ENCODE measurements at places on chromosomes 3 and 15.

GRCh38 chr15:63041402-63041973 is 1.1 kb upstream of the TPM1 start:
- DNase-seq: no peak

DNA sequence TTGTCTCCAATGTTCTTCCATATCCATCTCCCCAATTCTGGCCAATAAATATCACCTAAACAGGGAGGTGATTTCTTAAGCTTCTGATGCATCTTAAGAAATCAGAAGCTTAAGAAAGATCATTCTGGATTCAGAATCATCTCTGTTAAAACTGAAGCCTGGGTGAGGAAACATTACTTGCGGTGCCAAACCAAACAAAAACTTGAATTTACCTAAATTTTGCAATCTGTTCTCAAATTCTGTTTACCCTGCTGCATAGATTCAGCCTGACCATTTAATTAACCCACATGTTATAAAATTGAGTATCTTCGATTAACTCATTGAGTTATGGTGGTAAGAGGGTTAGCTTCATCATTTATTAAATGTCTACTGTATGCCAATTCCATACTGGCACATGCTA is 204.4 kb upstream of the ZNF385D start:
- no peak for DNase-seq

GRCh38 chr15:80957976-80958375 is 31.6 kb downstream of the MESD start:
- no peak for DNase-seq

DNA sequence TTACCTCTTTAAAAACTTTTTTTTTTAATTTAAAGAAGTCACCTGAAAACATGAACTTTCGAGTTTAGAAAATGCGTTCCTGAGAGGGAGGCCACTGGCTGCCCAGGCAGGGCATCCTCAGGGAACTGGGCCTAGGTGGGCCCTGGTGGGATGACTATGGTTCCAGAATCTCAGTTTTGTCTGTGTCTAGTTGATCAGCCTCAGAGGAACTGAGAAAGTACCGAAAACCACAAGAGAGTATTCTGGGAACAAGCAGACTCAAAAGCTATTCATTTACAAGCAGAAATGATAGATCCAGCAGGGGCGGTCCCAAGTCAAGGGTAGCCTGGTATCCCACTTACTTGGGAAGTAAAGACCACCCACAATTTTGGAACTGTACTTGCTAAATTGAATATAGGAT is 10.5 kb downstream of the WWTR1 start:
- DNase-seq: no peak

GRCh38 chr3:61847784-61848462 is 286.6 kb downstream of the PTPRG start:
- no peak for DNase-seq

DNA sequence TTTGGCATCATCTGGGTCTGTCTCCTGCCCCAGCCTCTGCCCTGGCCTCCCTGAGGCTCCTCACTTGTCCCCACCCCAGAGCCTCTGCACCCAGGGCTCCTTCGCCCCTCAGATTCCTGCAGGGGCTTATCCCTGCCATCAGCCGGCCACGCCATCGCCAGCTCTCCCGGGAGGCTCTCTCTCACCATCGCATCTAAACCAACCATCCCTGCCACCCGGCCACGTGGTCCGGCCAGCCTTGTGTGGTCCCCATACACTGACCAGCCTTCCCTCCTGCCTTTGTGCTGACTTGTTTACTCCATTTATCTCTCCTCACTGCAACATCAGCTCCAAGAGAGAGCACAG is 134.3 kb upstream of the IQSEC1 start:
- DNase-seq: no peak

DNA sequence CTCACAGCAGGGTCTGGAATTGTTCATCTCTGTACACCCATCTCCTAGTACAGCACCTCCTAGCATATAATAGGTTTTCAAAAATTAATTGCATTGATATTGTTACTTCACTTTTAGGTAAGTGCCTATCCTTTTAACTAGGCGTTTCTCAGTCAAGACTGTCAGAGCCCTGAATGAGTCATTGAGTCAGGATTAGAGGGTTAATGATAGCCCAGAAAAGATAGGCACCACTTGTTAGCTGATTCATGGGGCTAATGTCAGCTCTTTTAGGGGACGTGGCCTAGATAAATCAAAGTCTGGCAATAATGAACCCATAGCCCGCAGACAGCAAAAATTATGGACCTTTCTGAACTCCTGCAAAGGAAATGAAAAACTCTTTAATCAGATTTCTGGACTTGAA is 42.9 kb downstream of the TIMP4 start:
- DNase-seq: no peak

- DNase-seq: no peak
These were observed 7.5 kb upstream of the A4GNT start for GRCh38 chr3:138139691-138140090.

GRCh38 chr3:115808244-115808643 is 184.9 kb downstream of the GAP43 start:
- no peak for DNase-seq

DNA sequence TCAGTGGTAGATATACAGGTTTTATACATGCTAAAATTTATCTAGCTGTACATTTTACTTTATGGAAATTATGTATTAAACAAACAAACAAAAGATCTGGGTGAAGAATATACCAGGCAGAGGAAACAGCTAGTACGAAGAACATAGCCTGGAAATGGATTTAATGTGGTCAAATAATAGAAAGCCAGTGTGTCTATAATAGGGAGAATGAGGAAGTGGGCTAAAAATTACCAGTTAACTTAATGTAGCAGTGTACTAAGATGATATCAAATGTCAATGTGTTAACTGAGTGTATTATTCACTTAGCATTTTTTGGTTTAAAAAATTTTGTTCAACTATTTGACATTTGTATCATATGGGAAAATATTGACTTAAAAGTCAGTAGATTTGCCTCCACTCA is 22.8 kb upstream of the SLC15A2 start:
- no peak for DNase-seq

- no peak for DNase-seq
These were observed 61.9 kb downstream of the TNIK start for GRCh38 chr3:171398343-171398742.

- no peak for DNase-seq
These were observed 262.8 kb downstream of the LRTM1 start for GRCh38 chr3:54665016-54665600.

DNA sequence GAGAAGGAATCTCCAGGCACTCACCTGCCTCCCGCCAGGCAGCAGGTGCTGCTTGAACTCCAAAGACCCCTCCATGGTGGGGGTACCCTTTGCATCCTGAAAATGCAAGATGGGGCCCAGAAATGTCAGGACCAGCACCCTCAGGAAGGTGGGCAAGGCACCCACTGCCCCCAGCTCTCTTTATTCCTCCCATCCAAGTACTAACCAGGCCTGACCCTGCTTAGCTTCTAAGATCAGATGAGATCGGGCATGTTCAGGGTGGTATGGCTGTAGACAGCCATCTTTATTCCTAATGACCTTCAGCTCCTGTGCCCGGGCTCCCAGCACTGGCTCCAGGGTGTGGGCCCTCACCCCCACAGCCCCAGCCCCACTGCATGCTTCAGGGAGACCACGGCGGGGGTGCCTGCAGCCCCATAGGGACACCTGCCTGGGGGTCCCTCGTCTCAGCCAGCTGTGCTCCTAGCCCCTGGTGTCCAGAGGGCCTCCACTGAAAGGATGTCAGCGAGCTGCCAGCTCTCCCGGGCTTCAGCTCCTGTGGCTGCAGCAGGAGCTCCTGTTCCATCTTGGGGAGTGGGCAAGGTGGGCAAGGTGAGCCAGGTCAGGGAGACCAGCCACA is 13.2 kb downstream of the PLA2G4B start:
- DNase-seq: no peak

- DNase-seq: no peak
These were observed 224.5 kb downstream of the XXYLT1 start for GRCh38 chr3:195046441-195046840.

GRCh38 chr15:91968610-91969009 is 115.1 kb downstream of the SLCO3A1 start:
- DNase-seq: no peak

GRCh38 chr3:70053293-70053692 is 53.8 kb downstream of the SAMMSON start:
- DNase-seq: no peak

DNA sequence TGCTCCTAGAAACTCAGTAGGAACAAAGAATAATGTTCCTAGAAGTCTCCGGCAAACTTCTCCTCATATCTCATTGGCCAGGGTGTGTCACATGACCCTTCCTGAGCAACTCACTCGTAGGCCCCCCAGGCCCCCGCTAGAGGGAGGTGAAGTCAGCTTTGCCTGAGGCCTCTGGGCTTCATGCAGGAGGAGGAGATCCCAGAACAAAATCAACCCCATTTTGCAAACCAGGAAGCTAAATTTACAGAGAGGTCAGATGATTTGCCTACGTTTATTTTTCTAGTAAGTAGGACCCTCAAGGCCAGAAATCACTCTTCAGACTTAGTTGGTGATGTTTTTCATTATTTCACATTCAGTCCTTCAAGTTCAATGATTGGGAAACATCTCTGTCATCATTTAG is 99.1 kb downstream of the SSR3 start:
- DNase-seq: no peak

- no peak for DNase-seq
These were observed 65.0 kb upstream of the IP6K2 start for GRCh38 chr3:48782046-48782445.

- no peak for DNase-seq
These were observed 60.6 kb downstream of the MAGI1 start for GRCh38 chr3:65978116-65978515.

GRCh38 chr3:152916753-152917279 is 81.9 kb downstream of the P2RY1 start:
- DNase-seq: no peak

DNA sequence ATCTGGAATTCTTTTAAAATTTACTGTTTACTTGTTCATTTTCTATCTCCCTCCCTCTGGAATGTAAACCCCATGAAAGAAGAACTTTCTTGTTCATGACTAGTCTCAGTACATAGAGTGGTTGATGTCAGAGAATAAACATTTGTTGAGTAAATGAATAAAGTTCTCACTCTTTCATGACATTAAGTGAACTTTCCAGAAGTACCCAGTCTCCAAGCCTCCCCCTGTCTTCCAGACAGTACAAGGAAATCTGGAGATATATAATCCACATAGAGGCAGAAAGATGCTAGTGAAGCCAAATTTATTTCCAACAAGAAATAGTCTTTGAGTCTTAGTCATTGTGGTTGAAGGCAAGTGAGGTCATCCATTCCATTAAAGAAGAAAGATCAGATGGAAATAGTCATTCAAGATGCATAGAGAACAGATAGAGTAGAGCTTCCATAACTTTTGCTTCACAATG is 71.5 kb upstream of the GALNT15 start:
- no peak for DNase-seq

- no peak for DNase-seq
These were observed 79.1 kb downstream of the VGLL4 start for GRCh38 chr3:11564577-11565001.

DNA sequence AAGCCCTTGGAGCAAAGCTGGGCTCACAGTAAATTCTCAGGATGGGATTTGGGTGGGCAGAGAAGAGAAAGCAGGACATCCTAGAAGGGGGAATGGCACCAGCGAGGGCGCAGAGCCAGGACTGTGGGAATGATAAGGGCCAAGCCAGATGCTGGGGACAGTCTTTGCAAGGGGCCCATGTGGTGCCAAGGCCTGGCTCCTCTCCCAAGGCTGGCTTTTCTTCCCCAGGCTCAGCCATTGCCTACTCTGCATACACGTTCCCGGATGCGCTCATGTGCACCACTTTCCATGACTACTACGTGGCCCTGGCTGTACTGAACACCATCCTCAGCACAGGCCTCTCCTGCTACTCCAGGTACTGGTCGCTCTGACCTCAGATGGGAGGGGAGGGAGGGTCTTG is 24.7 kb upstream of the KIF23 start:
- no peak for DNase-seq

DNA sequence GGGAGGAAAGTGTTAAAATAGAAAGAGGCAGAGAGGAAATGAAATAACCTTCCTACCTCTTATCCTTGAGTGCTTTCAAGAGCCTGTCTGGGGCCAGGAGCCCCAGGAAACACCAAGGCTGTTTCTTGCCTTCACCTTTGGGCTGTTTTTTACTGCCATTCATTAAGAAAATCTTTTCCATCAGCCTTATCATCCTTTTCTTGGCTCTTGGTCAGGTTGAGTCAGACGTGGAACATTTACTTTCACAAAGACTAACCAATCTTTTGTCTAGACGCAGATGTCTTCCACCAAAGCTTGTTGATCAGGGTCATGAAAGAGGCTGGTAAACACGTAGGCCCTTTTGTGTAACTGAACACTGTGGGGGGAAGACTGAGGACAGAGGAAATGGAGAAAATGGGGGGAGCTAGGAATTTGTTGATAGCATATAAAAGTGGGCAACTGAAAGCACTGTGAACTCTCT is 151.0 kb upstream of the THBS1 start:
- no peak for DNase-seq

DNA sequence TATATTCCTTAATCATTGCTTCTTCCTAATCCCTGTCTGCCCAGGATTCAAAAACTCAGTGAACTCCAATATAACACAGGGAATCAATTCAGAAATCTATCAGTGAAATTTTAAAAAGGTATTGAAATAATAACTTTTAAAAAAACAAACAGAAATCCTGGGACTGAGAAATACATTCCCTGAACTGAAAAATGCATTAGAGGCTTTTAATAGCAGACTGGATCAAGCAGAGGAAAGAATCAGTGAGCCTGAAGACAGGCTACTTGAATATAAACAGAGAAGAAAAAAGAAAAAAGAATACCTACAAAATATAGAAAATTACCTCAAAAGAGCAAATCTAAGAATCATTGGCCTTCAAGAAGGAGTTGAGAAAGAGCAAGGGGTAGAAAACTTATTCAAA is 54.7 kb downstream of the CEP70 start:
- DNase-seq: no peak

- no peak for DNase-seq
These were observed 36.7 kb downstream of the CMTM7 start for GRCh38 chr3:32428092-32429068.

GRCh38 chr3:100710261-100710968 is 1.1 kb downstream of the TFG start:
- no peak for DNase-seq

DNA sequence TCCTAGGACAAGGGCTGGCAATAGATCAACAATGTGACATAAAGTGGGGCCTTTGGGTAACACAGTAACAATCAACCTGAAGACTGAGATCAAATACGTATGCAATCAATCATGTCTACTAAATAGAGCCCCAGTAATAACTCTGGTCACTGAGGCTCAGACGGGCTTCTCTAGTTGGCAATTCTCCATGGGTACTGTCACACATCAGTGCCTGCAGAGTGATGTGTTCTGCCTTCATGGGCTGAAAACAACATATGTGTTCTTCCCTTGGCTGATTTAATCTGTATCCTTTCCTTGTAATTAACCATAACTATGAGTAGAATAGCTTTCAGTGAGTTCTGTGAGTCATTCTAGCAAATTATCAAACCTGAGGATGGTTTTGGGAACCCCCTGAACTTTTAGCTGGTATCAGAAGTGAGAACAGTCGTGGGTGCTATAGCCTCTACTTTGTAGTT is 113.6 kb downstream of the TMCO5A start:
- DNase-seq: no peak

- no peak for DNase-seq
These were observed 246.6 kb upstream of the KCNMB2 start for GRCh38 chr3:178289544-178290160.

- no peak for DNase-seq
These were observed 360.4 kb downstream of the ULK4 start for GRCh38 chr3:41601404-41601987.

GRCh38 chr15:73832657-73833056 is 40.7 kb upstream of the TBC1D21 start:
- DNase-seq: no peak

GRCh38 chr3:39978308-39978707 is 168.9 kb downstream of the MYRIP start:
- DNase-seq: no peak

GRCh38 chr15:67836477-67836876 is 3.4 kb downstream of the RNU6-1 start:
- DNase-seq: no peak

Data from activated T-helper 1 cell treated with anti-CD3 and anti-CD28 coated beads, Interleukin-2, amount 50 U/mL, for 16 hours (primary cell).